Heart right ventricle (tissue), 16 donors: ENCODE measurements at places on chromosomes 16 and 17. TPM values are rescaled to one million over a fixed set of nuclear protein-coding genes. Genes with fewer than 3 reads are reported as not detected.

GRCh38 chr17:46915596-46915995 lies 7.4 kb upstream of the GOSR2 start:
- DNase-seq, result no peak

DNA sequence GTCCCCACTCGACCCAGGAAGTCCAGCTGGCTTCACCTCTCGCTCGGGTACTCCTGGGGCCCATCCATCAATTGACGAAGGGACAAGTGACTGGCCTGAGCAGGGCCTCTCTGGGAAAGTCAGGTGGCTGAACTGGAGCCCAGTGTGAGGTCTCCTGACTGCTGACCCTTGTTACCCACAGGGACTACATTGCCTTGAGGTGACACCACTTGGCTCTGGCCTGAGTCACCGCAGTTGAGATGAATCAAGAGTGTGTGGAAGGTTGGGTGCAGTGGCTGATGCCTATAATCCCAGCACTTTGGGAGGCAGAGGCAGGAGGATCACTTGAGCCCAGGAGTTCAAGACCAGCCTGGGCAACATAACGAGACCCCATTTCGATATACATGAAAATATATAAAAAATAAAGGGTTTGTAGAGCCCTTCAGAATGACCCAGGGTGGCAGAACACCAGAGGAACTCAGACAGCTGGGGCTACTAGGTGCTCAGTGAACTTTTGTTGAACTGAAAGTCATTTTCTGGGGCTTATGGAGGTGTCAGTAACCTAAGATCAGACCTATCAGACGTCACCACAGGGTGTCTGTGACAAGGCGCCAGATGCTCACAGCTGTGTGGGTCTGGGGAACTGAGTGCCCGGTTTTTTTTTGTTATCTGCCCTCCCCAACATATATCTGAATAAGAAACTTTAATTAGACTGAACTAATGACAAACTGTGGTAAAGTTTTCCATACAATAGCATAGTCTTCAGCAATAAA lies 14.8 kb upstream of the ZFP90 start:
- no peak for DNase-seq

DNA sequence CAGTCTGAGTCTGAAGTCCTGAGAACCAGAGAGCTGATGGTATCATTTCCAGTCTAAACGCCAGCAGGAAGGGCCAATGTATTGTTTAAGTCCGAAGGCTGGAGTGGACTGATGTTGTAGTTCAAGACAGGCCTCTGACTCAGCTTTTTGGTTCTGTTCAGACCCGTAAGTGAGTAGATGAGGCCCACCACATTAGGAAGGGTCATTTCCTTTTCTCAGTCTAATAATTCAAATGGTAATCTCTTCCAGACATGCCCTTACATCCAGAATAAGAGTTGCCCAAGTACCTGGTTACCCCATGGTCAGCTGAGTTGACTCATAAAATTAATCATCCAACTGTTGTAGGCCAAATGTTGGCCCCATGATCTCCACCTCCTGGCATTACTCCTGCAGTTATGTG lies 442.6 kb upstream of the HSBP1 start:
- DNase-seq, result no peak

DNA sequence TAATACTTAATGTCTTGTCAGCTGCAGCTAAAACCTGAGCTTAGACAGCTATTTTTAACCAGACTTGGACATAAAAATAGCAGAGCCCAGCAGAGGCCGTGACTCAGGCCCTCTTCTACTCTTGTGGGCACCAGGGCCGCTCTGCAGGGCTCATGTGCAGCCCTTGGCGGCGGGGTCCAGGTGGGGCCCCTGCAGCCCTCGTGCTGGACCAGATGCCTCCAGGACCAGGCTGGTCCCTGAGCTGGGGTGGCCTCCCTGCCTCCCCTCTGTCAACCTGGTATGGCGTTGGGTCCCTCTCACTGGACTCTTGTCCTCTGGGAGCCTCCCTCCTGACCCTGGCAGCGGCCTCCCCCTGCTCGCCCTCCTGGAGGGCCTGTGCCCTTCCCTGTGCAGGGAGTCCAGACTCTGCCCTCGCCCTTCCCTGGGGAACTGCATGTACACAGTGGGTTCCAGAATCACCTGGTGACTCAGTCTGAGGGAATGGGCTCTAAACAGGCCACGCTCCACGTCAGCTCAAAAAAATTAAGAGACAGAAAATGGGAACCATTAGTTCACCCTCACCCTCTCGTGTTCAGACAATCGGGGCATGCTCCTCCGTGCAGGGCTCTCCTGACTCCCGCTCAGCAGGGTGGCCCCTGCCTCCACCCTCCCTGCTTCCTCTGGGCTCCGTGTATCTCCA lies 9.7 kb downstream of the CDK5R1 start:
- DNase-seq, result no peak

DNA sequence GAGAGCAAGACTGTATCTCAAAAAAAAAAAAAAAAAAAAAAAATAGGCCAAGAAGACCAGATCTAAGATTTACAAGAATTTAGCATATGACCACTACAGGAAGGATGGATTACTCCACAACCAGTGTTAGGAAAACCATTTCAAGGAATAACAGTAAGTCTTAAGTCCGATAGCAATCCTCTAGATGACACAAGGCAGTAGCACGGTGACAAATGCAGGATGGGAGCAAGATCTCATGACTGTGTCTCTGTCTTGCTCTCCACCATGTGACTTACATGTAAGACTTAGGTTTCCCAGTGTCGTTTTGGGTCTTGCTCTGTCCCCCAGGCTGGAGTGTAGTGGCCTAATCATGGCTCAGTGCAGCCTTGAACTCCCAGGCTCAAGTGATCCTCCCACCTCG lies 27.8 kb downstream of the C16orf96 start:
- DNase-seq, result no peak

- peak; percentile 15 for DNase-seq
These were observed 99.1 kb upstream of the CIBAR2 start for GRCh38 chr16:85211271-85211801.

DNA sequence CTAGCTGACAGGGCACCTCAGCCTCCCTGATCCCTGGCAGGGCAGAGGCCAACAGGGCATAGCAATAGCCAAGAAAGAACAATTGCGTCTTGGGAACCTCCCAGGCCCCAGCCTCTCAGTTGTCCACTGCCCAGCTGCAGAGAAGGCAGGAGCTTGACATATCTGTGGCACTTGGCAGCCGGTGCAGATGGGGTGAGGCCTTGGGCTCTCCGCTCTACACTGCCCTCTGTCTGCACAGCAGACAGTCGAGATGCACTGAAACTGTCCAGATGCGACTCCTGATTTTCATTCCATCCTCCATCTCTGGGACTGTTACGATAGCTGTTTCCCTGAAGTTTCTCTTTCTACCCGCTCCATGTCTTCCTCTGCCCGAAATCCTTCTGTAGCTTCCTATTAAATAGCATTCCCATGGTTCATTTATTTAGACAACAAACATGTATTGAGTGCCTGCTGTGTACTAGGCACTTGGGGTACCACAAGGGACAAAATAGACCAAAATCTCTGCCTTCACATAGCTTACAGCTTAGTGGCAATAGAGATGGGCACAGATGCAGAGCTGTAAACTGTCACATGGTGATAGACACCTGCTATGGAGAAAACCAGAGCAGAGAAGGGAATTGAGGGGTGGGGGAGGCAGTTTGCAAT lies 3.3 kb downstream of the POLR3E start:
- DNase-seq, result peak; percentile 57

- DNase-seq, result peak; percentile 70
These were observed 75.2 kb upstream of the KSR1 start for GRCh38 chr17:27381007-27381501.

DNA sequence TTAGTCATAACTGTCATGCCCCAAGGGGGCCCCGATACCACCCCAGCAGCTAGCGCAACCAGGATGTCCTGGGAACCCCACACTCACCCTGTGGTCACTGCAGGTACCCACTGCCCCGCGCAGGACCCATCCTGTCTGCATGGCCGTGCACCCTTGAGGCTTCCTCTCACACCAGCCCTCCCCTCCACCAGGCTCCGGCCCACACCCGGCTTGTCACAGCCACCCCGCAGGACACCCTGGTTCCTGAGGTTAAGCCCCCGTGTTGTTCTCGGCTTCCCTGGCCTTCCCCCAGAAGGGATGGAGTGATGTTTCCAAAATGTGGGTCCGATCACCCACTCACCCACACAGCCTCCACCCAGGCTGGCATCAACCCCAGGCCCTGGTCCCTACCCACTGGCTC lies 7.5 kb downstream of the DNASE1L2 start:
- no peak for DNase-seq

GRCh38 chr16:10987361-10988163 lies 43.2 kb downstream of the CLEC16A start:
- DNase-seq, result no peak

RNU2-1 gene
- polyA plus RNA-seq, result not detected

- DNase-seq, result peak; percentile 59
These were observed 95.2 kb upstream of the FOXF1 start for GRCh38 chr16:86414991-86415740.

PIGS gene
- 44.9 TPM for polyA plus RNA-seq
